ENCODE measurements at places on chromosomes 16 and 17. TPM values are rescaled to one million over a fixed set of nuclear protein-coding genes. Genes with fewer than 3 reads are reported as not detected.

The FMNL1 gene
- 8.7 TPM for total RNA-seq

The ADAD2 gene
- 0.52 TPM for total RNA-seq

The NPIPB2 gene
- 0.77 TPM for total RNA-seq

The SSTR5 gene
- 22.6 TPM for total RNA-seq

The CIBAR2 gene
- not detected for total RNA-seq

The MAPK7 gene
- total RNA-seq: 11.4 TPM

The FBXW10 gene
- total RNA-seq: 0.08 TPM

The SERPINF2 gene
- 0.33 TPM for total RNA-seq

The PRCD gene
- 3.9 TPM for total RNA-seq

The TMED6 gene
- total RNA-seq: not detected

The TBC1D28 gene
- total RNA-seq: not detected

The SLFN14 gene
- not detected for total RNA-seq

The ASGR2 gene
- total RNA-seq: 0.22 TPM

The DOC2A gene
- 0.66 TPM for total RNA-seq

- DNase-seq: no peak
Measured at GRCh38 chr17:76940738-76941350, 72.6 kb downstream of the MGAT5B start.

GRCh38 chr17:80455784-80456183, 20.6 kb downstream of the NPTX1 start:
- no peak for DNase-seq

DNA sequence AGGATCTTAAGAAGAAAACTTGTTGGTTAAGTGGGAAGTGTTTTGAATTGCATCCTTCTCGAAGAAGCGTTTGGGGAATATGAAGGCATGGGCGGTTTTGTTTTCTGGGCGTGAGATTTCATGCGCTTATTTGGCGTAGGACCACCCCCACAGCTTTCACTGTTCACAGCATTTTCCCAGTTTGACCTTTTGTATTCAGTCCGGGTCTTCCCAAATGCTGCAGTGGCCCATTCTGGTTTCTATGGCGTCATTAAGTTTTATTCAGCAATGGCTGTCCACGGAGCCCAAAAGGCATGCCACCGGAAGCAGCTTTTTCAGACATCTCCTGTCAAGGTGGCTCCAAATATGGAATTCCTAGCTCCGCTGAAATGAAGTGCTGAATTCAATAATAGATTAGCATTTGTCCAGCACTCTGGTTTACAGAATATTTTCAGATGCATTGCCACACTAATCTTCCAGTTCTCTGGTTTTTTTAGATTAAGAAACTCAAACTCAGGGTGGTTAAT, 90.6 kb upstream of the FBXO47 start:
- no peak for DNase-seq

DNA sequence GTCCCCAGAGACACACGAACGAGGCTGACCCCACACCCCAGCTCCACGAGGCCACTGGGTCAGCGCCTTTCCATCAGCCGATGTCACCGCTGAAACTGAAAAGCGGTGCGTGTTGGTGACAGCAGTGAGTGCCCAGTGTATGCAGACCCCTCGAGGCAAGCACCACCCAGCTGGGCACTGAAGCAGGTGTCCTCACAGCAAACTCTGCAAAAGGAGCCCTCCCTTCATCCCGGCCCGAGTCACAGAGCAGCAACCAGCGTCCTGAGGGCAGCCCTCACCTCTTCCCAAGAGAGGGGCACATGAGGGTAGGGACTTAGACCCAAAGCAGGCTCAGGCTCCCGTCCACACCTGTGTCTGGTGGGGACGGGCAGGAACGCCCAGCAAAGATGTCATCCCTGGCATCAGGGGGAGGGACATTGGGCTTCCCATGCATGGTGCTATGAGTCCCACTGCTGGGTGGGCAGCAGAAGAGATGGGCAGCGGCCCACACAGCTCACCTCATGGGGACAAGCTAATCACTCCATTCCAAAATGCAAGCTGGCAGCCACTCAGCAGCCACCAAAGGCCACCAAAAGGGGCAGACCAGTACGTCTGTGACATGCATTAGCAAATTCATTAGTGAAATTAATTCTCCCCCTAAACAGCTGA, 49.2 kb downstream of the RBFOX3 start:
- no peak for DNase-seq

- DNase-seq: no peak
Measured at GRCh38 chr17:78041386-78042179, 83.1 kb downstream of the TNRC6C start.

GRCh38 chr17:35074711-35075707, 11.5 kb upstream of the RFFL start:
- no peak for DNase-seq

- no peak for DNase-seq
Measured at GRCh38 chr16:1980030-1980769, 1.1 kb downstream of the NOXO1 start.

DNA sequence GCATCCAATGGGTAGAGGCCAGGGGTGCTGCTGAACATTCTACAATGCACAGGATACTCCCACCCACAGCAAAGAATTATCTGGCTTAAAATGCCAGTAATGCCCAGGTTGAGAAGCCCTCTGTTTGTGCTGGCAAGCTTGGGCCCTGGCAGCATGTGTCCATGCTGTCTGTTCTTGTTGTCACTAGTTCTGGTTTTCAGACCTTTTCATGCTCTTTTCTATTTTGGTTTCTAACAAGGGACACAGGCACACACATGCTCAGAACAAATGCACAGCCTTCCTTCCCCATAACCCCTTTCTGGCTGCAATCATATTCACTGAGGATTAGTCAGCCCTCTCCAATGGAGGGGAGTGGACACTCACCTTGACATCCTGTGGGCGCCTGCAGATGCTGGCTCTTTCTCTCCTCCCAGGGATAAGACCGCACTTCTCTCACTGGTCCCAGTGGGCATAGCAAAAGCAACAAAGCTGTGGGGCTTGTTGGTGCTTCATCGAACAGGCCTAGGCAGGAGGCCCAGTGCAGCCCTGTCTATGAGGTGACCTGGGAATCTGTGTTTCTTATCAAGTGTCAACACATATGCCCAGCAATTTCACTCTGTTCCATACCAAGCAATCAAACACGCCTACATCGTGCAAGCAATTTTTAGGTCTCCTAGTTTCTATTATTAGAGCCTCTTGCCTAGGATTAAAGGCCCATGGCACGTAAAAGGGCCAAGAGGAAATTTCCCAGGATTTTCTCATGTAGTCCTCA, 271.1 kb upstream of the CCL2 start:
- peak; percentile 29 for DNase-seq

- no peak for DNase-seq
Measured at GRCh38 chr17:57379895-57380434, 123.6 kb downstream of the MSI2 start.

DNA sequence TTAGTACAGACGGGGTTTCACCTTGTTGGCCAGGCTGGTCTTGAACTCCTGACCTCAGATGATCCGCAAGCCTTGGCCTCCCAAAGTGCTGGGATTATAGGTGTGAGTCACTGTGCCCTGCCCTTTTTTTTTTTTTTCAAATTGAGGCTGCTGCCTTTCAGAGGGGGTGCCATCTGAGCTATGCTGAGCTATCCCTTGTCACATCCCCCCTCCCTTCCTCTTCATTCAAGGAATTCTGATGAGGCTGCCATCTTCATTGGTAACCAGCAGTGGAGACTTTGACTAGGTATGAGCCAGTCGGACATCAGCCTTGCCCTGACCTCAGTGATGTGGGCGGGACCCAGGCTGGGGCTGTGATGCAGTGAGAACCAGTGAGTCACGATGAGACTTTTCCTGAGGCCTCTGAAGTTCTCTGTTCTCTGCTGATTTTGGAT, 24.4 kb upstream of the GPT2 start:
- no peak for DNase-seq

- DNase-seq: no peak
Measured at GRCh38 chr16:23498863-23499262, 11.4 kb downstream of the GGA2 start.

DNA sequence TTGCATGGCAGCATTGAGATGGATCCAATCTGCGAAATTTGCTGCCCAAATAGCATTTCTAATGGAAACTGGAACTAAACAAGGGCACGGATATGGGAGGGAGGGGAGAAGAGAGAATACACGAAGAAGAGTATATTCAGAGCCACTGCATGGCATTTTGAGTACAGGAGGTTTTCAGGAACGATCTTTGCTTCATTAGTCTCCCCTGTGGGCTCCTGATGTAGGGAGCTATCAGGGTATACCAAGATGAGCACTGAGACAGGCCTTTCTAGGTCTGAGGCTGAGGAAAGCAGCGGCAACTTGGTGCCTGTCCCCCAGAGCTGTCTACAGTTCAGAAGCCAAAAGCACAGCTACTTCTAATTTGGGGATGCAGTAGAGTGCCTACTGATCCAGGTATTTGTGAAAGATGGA, 257.7 kb upstream of the PMFBP1 start:
- DNase-seq: no peak

GRCh38 chr16:79609861-79610260, 9.3 kb upstream of the MAF start:
- DNase-seq: no peak

DNA sequence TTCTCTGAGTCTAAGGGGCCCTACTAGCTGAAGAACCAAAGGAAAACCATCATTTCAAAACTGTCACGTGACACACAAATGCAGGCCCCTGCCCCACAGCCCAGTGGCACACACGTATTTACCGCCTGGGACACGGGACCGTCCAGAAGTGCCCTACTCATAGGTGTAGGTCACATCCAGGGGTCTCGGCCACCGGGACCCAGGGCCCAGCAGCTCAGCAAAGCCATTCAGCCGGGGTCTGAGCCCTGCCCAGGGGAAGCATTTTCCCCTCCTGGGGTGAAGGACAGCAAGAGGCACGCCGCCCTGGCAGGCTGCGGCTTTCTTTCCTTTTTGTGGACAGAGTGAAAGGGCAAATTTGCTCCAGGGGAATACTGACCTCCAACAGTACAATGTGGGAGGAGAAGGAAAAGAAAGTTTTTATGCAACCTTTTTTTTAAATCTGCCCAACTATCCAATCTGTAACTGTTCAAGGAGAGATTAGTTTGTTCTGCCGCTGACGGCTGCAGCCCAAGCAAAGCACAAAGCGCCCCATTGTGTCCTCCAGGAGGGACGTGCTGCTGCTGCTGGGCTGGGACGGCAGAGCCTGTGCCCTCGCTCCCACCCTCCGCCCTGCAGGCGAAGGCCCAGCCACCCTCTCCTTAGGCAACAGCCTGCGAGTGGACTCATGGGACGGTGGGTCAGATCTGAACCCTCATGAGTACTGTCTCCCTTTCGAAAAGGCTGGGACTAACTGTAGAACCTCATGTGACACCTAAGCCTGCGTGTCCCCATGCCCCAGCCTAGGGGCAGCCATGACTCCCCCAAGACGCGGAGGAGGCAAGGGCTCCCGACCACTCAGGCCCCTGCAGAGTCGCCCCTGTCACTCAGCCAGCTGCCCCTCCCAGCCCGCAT, 21.3 kb downstream of the SLC7A5 start:
- no peak for DNase-seq

DNA sequence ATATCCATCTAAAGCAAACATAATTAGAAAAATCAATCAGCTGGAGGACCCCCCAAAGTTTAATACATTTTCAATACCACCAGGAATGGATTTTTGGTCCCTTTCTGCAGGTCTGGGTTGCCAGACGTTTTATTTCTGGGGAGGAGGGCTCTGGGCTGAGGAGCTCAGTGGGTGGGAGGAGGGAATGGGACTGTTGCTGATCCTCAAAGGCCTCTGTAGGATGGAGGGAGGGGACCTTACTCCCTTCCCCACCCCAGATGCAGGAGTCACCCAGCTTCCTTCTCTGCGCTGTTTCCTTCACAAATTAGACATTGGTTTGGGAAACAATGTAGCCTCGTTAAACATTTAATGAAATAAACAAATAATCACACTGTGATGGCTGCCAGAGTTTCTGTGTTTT, 6.6 kb downstream of the RND2 start:
- DNase-seq: no peak

GRCh38 chr16:74184839-74185238, 111.8 kb upstream of the PSMD7 start:
- DNase-seq: no peak

- no peak for DNase-seq
Measured at GRCh38 chr17:11622492-11622891, 24.2 kb downstream of the DNAH9 start.

DNA sequence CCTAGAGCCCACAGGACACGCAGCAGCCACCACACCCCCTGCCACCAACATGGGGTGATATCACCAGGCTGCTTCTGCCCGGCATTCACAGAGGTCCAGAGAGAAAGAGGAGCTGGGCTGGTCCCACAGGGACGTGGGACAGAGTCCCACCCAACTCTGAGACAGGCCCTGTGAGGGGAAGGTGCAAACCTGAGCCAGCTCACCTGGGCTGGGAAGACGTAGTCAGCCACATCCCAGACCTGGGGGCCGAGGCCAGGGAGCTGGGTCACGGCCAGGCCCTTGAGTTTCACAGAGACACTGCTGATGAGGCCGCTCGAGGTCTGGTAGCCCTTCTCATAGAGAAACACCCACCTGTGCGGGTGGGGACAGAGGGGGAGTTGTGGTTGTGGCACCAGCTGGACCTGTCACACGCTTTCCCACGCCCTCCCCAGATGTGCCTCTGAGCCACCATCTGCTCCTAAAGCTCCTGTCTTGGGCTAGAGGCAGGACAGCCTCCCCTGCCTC, 11.2 kb downstream of the P2RX1 start:
- no peak for DNase-seq
